ENCODE measurements at places on chromosomes 5 and 9. TPM values are rescaled to one million over a fixed set of nuclear protein-coding genes. Genes with fewer than 3 reads are reported as not detected.

- no peak overlapping the region for H3K27ac ChIP-seq
- H3K36me3 ChIP-seq: no peaks in the 10 kb centered on the region
- DNase-seq: no peak
- peaks cover 8% of the 10 kb centered on the region for H3K27me3 ChIP-seq
- H3K4me1 ChIP-seq: peaks cover 10% of the 10 kb centered on the region
These were observed 1.2 kb downstream of the C9orf72 start for GRCh38 chr9:27572061-27572460.

- DNase-seq: no peak
- H3K27me3 ChIP-seq: no peaks in the 10 kb centered on the region
- no peak overlapping the region for H3K27ac ChIP-seq
- no peak overlapping the region for H3K4me3 ChIP-seq
- H3K36me3 ChIP-seq: no peaks in the 10 kb centered on the region
These were observed 14.7 kb downstream of the MAN2A1 start for GRCh38 chr5:109704282-109704952.

DNA sequence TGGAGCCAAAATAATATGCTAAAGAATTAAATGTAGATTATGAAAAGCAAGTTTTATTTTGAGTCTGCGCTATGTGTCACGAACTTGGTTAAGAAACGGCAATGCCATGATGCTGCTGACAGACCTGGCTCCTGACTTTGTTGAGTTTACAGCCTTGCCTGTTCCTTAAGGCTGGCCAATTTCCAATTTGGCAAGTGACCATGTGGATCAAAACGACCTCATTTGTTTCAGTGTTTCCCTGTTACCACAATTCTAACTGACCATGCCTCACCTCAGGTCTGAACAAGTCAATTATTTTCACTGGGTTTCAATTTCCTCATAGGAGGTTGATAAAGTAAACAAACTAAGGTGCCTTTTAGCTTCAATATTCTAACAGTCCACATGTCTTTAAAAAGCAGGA lies 461.4 kb downstream of the ZNF608 start:
- peaks cover 1% of the 10 kb centered on the region for H3K4me1 ChIP-seq
- H3K4me3 ChIP-seq: no peak overlapping the region
- no peak overlapping the region for H3K27ac ChIP-seq
- no peaks in the 10 kb centered on the region for H3K36me3 ChIP-seq

DNA sequence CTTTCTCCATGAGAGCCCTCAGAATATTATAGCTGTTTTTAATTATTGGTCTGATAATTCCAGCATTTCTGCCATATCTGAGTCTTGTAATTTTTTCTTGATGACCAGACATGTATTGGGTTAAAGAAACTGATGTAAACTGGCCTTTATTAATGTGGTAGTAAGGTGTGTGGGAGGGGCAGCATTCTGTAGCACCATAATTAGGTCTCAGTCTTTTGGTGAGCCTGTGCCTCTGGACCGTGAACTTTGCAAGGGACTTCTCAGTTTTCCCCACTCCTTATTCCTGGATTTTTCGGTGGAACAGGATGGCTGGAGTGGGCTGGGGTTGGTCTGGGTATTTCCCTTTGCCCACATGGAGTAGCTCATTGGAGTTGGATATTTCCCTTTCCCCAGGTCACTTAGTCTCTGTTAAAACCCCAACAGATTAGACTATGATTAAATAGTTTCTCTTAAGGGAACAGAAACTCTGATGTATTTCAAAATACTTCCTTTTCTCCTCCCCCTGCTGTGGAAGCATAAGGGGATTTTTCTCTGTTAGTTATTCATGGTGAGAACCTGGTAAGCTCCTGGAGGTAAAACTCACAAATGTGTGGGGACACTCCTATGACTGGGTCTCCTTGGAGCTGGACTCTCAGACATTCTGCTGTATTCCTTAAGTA lies 52.4 kb downstream of the FSD1L start:
- no peak overlapping the region for H3K4me3 ChIP-seq
- H3K36me3 ChIP-seq: no peaks in the 10 kb centered on the region
- H3K4me1 ChIP-seq: peaks cover 11% of the 10 kb centered on the region
- no peak for DNase-seq

DNA sequence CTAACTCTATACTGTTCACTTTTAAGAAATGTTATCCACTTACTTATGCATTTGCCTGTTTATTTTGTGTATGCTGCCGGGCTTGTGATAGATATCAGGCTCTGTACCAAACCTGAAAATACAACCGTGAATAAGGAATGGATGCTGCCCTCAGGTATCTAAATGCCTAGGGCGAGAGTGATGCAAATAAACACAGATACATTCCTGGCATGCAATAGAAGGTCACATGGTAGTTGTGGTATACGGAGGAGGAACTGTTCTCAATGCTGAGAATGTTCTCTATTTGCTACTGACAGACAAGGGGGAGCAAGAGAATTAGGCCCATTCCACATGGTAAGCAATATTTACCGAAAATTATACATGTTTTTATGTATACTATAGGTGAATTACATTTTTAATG lies 227.8 kb downstream of the ICE1 start:
- H3K4me3 ChIP-seq: no peak overlapping the region
- DNase-seq: peak; percentile 28
- no peak overlapping the region for H3K27ac ChIP-seq
- H3K36me3 ChIP-seq: no peaks in the 10 kb centered on the region
- H3K4me1 ChIP-seq: no peaks in the 10 kb centered on the region

DNA sequence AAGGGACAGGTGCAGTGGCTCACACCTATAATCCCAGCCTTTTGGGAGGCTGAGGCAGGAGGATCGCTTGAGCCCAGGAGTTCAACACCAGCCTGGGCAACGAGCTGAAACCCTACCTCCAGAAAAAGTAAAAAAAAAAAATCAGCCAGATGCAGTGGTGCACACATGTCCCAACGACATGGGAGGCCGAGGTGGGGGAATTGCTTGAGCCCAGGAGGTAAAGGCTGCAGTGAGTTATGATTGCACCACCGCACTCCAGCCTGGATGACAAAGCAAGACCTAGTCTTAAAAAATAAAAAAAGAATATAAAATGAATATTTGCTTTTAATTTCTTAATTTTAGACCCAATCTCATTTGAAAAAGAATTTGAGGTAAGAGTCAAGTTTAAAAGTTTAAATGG lies 143.5 kb downstream of the LPAR1 start:
- no peak overlapping the region for H3K4me3 ChIP-seq
- no peak overlapping the region for H3K27ac ChIP-seq
- no peaks in the 10 kb centered on the region for H3K4me1 ChIP-seq
- DNase-seq: no peak
- H3K27me3 ChIP-seq: no peaks in the 10 kb centered on the region
- H3K36me3 ChIP-seq: no peaks in the 10 kb centered on the region

DNA sequence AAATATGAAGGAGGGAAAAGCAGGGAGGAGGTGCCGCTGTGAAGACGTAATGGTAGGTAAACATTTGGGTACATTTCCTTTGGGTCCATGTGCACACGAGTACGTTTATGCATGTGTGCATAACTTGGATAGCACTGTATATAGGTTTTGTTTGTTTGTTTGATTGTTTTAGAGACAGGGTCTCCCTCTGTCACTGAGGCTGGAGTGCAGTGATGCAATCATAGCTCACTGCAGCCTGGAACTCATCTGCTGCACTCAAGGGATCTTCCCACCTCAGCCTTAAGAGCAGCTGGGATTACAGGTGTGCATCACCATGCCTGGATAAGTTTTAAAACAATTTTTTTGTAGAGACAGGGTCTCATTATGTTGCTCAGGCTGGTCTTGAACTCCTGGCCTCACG lies 94.0 kb downstream of the THBS4 start:
- H3K27ac ChIP-seq: no peak overlapping the region
- peaks cover 29% of the 10 kb centered on the region for H3K4me1 ChIP-seq
- no peaks in the 10 kb centered on the region for H3K36me3 ChIP-seq
- H3K4me3 ChIP-seq: no peak overlapping the region

- peak overlapping the region; percentile 93 for H3K27ac ChIP-seq
- H3K27me3 ChIP-seq: no peaks in the 10 kb centered on the region
- peak; percentile 62 for DNase-seq
These were observed 165.6 kb downstream of the SMARCA2 start for GRCh38 chr9:2180704-2181103.

- H3K4me1 ChIP-seq: no peaks in the 10 kb centered on the region
- DNase-seq: no peak
- H3K36me3 ChIP-seq: no peaks in the 10 kb centered on the region
These were observed 561.4 kb upstream of the FAM174A start for GRCh38 chr5:99973779-99974178.

SHROOM1 gene
- total RNA-seq: 4.3 TPM

COL5A1 gene
- 13.1 TPM for total RNA-seq

WHRN gene
- 8.9 TPM for total RNA-seq

ZNF454 gene
- total RNA-seq: 12.8 TPM

FRRS1L gene
- total RNA-seq: 0.78 TPM

Data from GM23338 (cell line).